ENCODE measurements at places on chromosomes 16 and 17.

- DNase-seq: peak; percentile 7
Observed at GRCh38 chr17:60525328-60525684, 736 bp downstream of the APPBP2 start.

- DNase-seq: no peak
Observed at GRCh38 chr17:61390479-61390791, 9.2 kb upstream of the TBX2 start.

DNA sequence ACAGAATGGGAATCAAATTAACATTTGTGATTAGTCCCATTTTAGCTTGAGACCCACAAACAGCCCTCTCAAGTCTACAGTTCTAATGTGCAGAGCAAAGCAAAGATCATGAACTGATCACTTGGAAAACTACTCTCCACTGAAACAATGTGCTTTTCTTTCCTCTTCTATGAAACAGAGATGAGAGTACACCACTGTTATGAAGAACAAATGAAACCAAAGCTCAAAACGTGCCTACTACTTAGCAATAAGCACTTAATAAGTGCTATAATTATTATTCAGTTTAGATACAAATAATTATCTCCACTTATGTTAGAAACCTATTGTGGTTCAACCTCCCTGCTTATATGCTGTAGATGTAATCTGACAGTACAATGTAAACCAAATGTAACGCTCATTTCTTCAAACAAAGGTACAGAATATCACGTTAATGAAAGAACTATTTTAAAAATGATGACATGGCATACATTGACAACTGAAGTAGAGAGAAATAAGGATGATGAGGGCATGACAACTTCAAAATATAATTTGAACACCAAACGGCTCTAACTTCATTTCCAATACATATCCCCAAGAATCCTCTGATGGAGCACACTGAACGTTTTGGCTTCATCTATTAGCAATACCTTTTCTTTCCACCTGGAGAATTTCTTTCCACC lies 2.0 kb downstream of the VPS35 start:
- DNase-seq: no peak

DNA sequence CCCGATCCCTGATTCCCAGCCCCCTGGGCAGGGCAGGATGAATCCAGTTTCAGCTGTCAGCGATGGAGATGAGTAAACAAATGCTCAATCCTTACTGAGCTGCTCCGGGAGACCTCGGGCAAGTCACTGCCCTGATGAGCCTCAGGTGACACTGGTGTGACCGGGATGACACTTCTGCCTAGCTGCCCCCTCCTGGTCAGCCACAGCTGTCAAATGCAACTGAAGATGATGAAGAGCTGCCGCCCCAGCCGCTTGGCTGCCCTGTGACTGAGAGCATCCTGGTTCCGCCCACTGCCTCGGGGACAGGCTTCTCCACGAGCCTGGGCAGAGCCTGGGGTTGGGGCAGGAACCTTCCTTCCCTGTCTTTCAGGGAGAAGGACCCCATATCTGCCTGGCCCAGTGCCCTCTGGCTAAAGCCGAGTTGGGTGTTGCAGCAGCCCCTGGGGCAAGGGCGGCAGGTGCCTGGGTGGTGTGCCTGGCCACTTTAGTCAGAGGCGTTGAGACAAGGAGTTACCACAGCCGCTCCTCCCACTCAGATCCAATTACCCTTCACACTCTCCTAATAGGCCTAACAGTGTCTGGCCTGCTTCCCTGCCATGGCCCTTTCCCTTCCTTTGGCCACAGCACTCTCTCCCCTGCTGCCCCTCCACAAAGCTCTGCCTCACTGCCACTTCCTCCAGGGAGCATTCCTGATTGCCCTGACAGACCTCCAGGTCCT lies 5.5 kb downstream of the CCL17 start:
- DNase-seq: peak; percentile 88

GRCh38 chr16:23182679-23183542 lies at the start of gene SCNN1G:
SCNN1G (plus strand) TSS chr16:23182745; CDS start chr16:23186272, 3,527 bp downstream.
- no peak for DNase-seq

- no peak for DNase-seq
Observed at GRCh38 chr16:29007730-29008593, 23.1 kb downstream of the LAT start.

DNA sequence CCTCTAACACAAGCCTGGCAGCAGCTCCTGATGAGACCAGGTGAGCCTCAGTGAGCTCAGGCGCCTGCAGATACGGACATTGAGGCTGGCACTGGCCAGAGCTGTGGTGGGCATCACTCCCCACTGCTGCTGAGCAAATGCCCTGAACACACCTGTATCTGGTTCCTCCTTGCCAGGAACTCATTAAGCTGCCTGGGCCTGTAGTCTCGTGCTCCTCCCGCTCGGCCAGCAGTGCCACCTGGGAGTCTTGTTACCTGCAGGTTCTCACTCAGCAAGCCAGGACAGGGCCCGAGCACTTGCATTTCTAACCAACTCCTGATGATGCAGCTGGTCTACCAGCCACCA lies 13.3 kb downstream of the EIF4A3 start:
- DNase-seq: no peak

DNA sequence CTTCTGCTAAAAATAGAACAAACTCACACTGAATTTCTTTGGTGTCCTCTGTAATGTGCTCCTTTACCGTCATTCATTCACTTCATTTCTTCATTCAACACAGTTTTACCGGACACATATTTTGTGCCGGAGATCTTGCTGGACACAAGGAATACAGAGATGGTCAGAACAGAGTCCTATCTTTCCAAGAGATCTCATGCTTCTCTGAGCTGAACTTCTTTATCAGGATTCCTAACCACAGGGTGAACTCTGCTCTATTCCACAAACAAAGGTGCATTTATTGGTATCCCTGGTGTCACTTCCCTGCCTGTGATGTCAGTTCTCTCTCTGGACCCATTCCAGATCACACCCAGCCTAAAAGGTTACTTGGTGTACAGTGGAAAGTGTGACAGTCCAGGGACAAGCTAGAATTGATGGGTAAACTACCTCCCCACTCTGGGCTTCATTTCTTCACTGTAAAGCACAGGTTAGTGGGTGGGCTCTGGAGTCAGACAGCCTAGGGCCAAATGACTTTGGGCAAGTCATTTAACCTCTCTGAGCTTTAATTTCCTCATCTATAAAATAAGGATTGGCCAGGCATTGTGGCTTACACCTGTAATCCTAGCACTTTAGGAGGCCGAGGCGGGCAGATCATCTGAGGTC lies 4.2 kb downstream of the IFI35 start:
- no peak for DNase-seq

GRCh38 chr17:44587339-44587738 lies 30.1 kb downstream of the FZD2 start:
- DNase-seq: peak; percentile 89

- no peak for DNase-seq
Observed at GRCh38 chr17:79459846-79460245, 151.0 kb downstream of the RBFOX3 start.

DNA sequence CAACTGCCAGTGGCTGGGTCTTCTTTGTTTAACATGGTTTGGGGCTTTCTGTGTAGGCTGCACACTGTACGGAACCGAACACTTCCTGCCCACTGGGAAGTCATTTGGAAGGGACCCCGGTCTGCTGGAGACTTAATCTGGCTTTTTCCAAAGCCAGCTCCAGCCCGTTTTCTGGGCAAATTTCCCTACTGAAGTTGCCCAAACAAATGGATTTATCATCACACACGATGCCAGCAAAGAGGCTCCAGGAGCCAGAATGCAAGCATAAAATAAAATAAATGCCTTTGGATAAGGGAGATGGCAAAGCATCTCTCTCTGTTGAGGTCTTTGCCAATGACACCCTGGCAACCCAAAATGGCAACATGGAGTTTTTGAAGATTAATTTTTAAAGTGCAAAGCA lies 259.9 kb upstream of the IRX3 start:
- no peak for DNase-seq

DNA sequence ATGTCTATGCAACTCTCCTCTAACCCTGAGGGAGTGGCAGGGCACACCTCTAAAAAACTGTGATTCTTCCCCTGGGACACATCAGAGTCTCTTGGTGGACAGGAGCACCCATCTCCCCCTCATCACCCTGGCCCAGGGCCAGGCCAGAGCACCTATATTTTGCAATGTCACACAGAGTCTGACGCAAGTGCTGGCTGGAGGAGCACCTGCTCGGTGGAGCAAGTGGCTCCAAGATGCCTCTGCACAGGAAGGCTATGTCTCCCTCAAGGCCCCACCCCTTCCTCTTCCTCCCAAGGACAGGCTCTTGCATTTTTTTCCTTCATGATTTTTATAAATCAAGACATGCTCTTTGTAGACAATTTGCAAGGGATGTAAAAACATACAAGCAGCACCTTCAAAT lies 13.3 kb downstream of the SNN start:
- no peak for DNase-seq

DNA sequence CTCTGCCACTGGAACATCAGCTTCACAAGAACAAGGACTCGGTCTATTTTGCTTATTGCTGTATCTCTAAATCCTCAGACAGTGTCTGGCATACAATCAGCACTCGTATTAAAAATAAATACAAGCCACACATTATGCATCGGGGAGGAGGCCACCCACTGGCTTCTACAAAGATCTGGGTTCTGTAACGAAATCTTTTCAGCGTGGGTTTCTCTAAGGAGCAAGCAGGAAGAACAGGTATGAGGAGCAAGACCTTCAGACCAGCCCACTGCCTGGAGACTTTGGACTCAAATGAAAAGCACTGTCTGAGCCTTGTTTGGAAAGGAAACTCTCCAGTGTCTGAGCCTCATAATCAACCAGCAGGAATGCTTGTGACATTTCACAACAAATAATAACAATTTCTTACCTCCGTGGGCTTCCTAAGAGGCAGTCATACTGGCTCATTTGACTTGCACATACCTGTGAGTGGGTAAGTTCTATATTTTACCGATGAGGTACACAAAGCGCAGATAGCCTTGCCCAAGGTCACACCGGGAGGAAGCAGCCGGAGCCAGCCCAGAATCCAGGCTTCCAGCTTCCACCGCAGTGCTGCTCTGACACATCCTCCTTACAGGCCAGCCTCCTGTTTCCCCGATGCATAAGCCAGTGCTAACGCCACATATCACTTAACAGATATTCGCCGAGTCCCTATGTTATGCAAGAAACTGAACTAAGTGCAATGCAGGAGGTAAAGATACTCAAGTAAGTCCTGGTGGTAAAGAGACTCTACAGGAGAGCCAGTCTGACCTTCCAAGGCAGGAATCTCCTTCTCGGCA lies 118.6 kb upstream of the TNRC6C start:
- DNase-seq: no peak

DNA sequence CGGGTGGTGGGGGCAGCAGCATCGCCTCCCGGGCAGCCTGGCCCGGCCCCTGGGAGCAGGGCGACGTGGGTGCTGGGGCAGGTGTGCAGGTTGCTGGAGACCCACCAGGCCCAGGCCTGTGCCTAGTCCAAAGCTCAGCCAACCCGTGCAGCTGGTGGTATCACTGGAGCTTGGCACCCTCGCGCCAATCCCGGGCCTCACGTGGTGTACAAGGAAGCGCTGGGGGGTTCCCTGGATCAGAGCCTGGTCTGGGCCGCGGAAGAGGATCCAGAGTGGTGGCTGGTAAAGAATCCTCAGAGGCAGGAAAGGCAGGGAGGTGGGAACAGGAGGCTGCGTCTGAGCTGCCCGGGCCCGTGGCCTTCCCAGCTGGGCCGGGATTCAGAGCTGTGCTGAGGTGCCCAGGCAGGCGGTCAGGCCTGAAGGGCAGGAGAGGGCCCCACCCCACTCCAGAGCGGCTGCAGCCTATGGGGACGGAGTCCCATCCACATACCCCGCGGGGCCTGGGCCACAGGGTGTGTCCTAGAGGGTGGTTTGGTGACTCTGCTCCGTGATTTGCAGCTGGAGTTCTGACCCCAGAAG lies 36.2 kb downstream of the ZFPM1 start:
- DNase-seq: no peak

- no peak for DNase-seq
Observed at GRCh38 chr17:61789872-61790271, 73.5 kb downstream of the BRIP1 start.

- no peak for DNase-seq
Observed at GRCh38 chr16:81514568-81515258, 70.1 kb downstream of the CMIP start.

GRCh38 chr16:14366974-14367707 lies 262.9 kb downstream of the PARN start:
- DNase-seq: no peak

- DNase-seq: no peak
Observed at GRCh38 chr17:21475571-21475970, 99.4 kb downstream of the KCNJ12 start.

DNA sequence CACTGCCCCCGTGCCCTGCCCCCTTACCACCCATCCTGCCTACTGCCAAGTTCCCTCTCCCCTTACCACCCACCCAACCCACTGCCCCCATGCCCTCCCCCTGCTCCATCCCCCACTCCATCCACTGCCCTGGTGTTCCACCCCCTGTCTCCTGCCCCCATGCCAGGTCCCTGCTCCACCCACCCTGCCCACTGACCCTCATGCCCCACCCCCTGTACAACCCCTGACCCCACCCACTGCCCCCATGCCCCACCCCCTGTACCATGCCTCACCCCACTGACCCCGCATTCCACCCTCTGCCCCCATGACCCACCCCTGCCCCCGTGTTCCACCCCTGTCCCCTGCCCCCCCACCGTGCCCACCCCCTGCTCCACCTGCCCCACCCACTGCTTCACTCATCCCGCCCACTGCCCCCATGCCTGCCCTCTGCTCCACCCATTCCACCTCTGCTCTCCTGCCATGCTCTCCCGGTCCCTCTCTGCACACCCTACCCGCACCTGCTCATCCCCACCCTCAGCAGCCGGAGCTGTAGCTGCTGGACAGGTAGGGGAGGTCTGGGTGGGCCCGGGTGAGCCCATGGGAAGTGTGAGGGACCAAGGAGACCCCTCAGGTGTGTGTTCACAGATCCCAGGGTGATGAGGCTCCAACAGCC lies 7.4 kb upstream of the FN3KRP start:
- no peak for DNase-seq

GRCh38 chr16:83187405-83187804 lies 560.6 kb downstream of the CDH13 start:
- no peak for DNase-seq

GRCh38 chr17:81438007-81438659 lies 42.9 kb downstream of the BAHCC1 start:
- DNase-seq: no peak

GRCh38 chr17:40018211-40019121 lies 3.2 kb downstream of the CSF3 start:
- no peak for DNase-seq

- DNase-seq: peak; percentile 78
Observed at GRCh38 chr17:74957935-74958740, 14.4 kb downstream of the HID1 start.

DNA sequence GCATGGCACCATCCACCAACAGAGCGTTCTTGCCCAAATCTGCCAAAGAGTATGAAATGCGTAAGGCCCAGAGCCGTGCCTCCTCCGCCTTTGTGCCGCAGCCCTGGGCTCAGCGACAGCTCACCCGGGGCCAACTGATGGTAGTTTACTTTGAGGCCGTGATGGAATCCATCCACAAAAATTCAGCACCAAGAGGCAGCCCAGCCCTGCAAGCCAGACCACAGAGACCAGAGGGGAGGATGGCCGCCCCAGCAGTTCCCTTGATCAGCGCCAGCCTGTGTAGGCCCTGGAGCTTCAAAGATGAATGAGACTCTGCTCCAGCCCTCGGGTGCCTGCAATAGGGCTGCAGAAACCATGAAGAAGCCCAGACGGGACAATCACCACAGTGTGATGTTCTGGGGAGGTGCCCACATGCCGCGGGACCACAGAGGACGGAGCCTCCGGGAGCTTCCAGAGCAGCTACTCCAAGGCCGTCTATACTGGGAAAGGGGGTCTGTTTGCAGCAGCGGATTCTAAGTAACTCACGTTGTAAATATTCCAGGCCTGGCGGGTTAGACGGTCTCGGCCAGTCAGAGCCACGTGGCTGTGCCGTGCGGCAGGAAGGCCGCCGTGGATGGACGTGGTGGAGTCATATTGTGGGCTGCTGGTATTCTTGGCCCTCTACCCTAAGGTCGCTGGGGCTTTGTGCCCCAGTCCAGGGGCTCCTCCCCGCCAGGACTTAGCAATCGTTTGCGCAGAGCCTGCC lies 80.3 kb downstream of the RBFOX3 start:
- DNase-seq: no peak

All from SJCRH30 (cell line).